ENCODE measurements at places on chromosomes 11 and 22.

DNA sequence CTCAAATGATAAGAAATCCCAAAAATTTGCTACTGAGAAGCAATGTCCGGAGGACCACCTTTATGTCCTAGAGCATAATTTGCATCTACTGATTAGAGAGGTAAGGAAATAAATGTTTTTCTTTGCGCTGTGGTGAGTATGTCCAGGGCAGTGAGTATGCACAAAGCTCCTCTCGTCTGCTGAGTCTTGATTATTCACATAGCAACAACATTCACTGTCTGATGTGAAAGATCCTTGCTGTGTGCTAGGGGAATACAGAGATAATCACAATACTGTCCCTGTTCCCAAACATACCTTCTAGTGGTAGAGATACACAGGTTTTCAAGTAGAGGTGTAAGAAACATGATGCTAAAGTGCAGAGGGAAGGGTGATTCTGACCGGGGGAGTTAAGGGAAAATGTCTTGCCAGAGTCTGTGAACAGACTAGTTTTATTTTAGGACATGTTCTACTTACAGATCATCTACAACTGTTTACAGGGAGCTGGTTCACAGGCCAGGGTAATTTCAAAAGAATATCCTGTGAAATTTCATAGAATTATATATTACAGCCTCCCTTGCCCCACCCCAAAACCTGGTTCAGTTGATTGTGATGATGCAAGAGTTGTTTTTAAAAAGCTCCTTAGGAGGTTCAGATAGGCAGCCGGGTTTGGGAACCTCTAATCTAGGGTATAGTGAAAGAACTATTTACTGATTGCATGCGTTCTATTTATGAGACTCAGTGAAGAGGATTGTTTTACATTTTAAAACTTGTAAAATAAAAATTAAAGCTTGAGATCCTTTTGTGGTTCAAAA, 12.6 kb downstream of the MED17 start:
- no peak for DNase-seq

GRCh38 chr11:17371614-17372013, 16.8 kb downstream of the KCNJ11 start:
- peak; percentile 62 for DNase-seq

DNA sequence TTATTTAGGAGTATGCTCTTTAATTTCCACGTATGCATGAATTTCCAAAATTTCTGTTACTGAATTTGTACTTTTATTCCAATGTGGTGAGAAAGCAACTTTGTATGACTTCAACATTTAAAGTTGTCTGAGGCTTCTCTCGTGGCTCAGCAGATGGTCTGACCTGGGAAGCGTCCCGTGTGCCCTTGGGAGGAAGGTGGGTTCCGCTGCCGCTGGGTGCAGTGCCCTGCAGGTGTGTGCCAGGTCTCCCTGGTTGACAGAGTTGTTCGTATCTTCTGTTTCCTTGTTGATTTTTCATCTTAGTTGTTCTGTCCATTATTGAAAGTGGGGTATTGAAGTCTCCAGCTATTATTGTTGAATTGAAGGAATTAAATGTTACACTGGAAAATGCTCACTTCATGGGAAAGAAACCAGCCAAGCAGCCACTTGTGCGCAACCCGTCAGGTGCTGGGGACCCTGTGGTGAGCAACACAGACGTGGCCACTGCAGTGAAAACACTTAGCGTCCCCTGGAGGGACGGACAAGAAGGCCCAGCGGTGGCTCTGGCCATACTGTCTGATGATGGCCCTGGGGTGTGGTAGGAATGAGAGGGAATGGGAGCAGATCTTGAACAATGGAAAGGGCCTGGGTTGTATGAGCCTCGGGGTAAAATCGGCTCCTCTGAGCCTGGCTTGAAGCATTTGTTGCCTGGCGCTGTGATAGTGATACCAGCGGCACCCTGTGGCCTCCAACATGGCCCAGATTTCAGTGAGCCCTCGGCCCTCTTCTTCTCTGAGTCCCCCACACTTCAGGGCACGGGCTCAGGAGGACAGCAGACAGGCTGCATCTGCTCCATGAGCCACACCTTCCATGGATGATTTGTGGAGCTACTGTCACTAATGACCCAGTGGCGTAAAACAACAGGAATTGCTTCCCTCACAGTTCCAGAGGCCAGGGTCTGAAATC, 31.5 kb upstream of the KRTAP5-7 start:
- DNase-seq: no peak

GRCh38 chr22:44354288-44354687, 41.5 kb upstream of the SHISAL1 start:
- DNase-seq: no peak

GRCh38 chr22:48340191-48340590, 1487.5 kb downstream of the BRD1 start:
- no peak for DNase-seq

- peak; percentile 76 for DNase-seq
Observed at GRCh38 chr11:35911013-35911412, 32.8 kb upstream of the LDLRAD3 start.

DNA sequence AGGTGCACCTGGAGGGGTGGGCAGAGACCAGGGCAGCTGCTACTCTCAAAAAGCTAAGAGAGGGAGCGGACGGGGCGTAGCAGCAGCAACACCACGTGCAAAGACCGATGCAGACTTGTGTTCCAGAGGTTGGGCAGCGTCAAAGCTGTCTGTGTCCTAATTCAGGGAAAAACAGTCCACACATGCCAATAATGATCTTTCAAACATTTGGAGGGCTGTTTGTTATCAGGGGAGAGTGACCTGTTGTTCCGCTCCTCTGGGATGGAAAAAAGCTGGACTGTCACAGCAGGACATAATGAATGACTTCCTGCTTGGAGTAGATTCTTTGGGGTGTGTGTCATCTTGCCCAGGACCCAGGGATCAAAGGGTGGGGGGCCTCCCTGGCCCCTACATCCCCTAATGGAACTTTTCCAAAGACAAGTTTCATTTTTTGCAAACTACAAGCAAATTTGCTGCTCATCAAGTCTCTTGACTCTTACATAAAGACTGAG, 6.2 kb upstream of the FBLN1 start:
- DNase-seq: no peak

DNA sequence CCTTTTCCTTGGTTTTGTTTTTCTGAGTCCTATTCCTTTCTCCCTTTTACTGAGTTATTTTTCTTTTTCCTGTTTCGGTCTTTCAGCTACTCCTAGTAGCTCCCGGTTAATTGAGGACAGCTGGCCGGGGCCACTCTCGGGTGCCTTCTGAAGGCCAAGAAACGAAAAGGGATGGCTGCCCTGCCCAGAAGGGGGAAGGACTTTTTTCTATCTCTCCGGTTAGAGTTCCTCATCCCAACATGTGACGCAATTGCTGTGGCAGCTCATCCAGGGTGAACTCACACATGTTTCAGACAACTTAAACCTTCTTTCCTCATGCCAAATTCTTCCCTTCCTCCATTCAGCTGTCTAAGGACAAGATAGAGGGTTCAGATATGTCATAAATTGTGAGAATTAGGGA, 83.6 kb downstream of the PIWIL4 start:
- DNase-seq: peak; percentile 91

GRCh38 chr11:83241291-83241946, 44.7 kb downstream of the CCDC90B start:
- peak; percentile 78 for DNase-seq

DNA sequence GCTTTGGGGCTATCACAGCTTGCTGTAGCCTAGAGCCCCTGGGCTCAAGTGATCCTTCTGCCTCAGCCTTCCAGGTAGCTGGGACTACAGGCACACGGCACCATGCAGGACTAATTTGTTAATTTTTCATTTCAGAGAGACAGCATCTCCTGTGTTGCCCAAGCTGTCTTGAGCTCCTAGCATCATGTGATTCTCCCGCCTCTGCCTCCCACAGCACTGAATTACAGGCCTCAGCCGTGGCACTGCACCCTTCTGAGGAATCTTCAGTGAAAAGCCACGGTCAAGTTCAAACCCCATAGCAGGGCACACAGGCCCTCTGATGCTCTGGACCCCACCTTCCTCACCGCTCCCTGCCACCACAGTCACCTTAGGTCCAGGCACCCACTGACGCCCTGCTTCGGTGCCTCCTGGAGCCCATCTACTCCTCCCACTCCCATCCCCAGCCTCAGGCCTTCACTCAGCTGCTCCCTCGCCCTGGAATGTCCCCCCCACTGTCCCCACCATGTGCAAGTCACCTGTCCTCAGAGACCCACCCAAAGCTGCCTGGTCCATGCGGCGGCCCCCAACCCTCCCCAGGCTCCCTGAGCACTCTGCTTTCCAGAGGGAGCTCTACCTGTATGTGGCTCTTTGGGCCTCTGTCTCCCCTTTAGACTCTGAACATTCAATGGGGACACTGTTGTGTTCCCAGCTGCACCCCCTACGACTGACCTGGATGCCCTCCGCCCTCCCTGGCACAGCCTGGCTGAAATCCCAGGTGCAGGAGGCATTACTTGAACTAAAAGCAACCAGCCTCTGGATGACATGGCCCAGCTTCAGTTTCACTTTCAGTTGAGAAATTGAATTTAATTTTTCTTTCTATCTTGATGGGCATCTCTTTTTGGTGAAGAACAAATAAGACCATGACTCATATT, 1.6 kb downstream of the APOL2 start:
- peak; percentile 38 for DNase-seq

- DNase-seq: peak; percentile 18
Observed at GRCh38 chr11:36775130-36775529, 177.1 kb upstream of the RAG2 start.

DNA sequence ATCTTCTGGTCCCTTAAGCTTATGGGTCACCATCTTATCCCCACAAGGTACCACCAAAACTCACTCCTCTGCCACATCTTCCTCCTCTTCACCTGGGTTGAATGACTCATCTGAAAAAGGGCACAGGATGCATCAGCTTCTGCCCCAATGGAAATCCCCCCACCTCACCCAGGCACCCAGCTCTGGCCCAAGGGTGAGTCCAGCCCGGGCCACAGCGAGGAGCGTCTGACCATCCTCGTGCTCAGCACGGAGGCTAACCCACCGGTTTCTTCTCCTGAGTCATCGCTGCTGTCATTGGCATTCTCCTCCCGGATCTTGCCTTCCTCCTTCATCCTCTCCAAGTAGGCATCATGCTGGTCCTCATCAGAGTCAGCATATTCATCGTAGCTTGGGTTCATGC, 5.3 kb upstream of the TNKS1BP1 start:
- DNase-seq: no peak

DNA sequence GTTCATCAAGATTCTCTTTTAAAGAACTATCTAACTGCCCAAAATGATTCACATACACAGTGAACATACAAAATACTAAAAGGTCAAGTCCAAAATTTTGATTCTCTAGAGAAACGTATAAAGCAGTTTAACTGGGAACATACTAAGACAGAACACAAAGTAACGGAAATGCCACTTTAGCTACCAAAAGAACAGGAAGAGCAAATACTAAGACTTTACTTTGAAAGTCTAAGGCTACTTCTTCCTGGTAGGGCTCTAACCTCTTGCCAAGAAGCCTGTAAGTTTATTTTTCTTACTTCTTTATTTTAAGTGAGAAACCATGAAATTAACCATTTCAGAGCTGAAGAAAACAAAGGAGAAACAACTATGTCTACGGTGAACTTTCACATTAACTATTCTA, 6.2 kb downstream of the PICALM start:
- DNase-seq: peak; percentile 21

- DNase-seq: peak; percentile 43
Observed at GRCh38 chr11:65355776-65356393, 1.3 kb downstream of the TIGD3 start.

DNA sequence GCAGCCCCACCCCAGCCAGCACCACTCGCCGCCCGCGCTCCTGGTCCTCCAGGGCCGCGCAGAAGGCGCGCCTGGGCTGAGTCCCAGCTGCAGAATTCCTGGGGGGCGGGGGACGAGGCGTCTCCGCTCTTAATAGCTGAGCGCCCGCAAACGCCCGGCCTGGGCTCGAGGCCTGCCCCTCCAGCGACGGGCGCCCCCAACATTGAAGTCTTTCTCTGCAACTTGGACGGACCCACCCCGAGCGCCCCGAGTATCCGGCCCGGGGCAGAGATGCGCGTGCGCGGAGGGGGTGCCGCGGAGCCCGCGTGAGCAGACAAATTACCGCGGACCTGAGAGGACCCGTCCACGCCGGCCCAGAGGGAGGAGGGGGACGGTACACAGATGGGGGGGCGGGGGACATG, 6.7 kb upstream of the SYT7 start:
- DNase-seq: peak; percentile 35

DNA sequence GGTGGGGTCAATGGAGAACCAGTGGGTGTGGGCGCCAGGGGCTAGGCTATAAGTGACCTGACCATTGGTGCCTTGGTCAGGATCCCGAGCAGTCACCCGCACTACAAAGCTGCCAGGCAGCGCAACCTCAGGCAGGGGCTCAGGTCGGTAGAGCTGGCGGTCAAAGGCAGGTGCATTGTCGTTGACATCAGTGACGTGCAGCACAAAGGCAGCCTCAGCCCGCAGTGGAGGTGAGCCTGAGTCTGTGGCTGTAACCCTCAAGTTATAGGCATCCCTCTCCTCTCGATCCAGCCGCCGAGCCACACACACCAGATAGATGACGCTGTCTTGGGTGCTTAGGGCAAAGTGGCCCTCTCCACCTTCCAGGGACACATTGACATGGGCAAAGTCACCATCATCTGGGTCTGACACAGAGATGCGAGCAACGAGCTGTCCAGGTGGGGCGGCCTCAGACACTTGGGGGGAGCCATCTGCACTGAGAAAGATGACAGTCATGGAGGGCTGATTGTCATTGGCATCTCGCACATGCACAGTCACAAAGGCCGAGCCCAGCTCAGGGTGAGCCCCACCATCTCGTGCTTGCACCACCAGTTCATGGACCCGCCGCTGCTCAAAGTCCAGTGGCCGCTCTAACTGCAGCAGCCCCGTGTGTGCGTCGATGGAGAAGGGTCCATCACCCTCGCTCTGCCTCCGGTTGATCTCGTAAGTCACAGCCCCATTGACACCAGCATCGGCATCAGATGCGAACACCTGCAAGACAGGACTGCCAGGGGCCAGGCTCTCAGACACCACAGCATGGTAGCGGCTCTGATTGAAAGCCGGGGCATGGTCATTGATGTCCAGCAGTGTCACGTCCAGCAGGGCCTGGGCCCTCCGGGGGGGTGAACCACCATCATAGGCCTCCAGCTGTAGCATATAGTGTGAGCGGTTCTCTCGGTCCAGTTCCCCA, 15.3 kb downstream of the DCHS1 start:
- DNase-seq: no peak

DNA sequence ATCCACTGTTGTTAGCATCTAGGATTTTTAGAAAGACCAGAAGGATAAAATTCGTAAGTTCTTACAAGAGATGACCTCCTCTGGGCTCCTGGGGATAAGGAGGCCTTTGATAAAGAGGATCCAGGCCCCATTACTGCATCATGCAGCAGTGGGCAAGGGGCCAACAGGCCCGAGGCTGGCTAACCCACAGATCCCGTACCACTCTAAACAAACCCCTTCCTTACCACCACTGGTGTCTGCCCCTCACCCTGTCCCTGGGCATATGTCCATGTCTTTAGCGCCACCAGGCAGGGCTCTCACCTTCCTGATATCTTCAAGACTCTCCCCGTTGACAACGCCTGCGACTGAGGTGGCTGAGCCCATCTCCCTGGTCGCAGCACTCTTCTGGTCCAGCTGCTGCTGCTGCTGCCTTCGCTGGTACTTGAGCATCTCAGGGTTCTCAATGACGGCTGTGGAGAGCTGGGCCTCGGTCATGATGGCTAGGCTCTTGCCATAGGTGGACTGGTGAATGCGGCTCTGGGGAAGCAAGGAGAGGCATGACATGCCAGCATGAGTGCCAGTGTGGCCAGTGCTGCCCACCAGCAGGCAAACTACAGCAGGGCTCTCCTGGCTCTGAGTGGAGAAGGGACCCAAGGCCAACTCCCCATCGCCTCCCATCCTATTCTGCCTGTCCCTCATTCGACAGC, 46.2 kb downstream of the HIRA start:
- no peak for DNase-seq
